Stimulated activated CD4-positive, alpha-beta T cell treated with anti-CD3 and anti-CD28 coated beads, Interleukin-1b, Interleukin-23, amount 100 ng/mL, for 4 hours (primary cell): ENCODE measurements at places on chromosomes 5 and 9.

DNA sequence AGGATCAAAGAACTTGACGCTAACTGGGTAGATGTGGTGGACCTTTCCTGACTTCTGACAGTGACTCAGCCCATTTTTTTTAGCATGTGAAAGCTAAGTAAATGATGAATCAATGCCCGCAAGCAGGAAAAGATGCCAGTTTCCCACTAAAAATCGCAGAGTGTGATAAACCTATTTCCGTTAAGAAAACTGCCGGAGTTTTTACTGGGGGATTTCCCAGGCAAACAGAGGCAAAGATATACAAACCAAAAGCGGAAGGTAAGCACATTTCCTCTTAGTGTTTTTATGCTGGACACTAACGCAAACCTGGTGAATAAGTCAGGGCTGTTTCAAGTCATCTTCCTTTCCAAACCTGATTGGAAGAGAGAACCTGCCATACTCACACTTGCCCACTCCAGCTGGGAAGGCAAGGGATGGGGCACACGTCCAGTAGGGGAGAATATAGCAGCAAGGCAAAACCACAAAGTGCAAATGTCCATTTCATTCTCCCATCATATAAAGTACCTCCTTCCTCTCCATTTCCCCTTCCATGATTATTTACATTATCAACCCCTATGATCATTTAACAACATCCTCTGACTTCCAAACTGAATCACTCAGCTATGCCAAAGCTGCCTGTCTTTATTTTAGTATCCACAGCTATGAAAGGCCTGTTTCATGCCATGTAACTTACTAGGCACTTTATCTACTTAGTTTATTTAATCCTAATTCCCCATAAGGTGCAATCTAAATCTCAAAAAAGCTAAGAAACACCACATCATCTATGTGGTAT lies 349.7 kb upstream of the RFX3 start:
- no peak for DNase-seq

DNA sequence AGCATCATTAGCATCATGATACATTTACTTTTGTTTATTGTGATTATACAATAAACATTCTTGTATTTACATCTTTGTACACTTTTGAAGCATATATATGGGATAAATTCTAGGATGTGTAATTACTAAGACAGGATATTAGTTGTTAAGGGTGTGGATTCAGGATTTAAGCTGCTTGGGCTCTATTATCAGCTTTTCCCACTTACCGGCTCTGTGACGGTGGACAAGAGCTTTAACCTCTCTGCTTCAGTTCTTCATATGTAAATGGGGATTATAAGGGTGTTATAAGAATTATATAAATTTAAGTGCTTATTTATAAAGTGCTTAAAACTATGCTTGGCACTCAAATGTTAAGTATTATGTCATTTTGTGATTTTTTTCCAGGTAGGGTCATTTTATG lies 131.1 kb downstream of the FER start:
- no peak for DNase-seq

GRCh38 chr9:72129271-72130156 lies 19.7 kb upstream of the GDA start:
- no peak for DNase-seq

- no peak for DNase-seq
These were observed 61.5 kb downstream of the FXN start for GRCh38 chr9:69097064-69097463.
